ENCODE measurements at places on chromosomes 3 and 15.

DNA sequence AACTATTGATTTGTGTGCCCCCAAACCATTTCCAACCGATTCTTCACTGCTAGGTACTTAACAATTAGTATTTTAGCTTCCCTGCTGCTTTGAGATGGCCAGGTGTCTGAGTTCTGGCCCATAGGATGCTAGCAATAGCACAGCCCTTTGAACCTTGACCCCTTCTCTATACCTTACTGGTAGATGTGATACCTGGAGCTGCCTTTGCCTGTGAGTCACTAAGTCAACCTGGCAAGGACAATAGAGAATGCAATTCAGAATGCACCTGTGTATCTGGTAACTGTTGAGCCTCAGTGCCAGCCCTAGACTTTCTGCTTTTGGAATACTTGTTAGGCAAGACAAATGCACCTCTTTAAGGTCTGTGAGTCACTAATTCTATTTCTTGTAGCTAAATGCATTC is 467.4 kb downstream of the GRM7 start:
- no peak for DNase-seq

- no peak for DNase-seq
These were observed 15.4 kb downstream of the TMOD3 start for GRCh38 chr15:51844747-51845426.

- no peak for DNase-seq
These were observed 45.4 kb downstream of the TMCO5A start for GRCh38 chr15:37979671-37980409.

DNA sequence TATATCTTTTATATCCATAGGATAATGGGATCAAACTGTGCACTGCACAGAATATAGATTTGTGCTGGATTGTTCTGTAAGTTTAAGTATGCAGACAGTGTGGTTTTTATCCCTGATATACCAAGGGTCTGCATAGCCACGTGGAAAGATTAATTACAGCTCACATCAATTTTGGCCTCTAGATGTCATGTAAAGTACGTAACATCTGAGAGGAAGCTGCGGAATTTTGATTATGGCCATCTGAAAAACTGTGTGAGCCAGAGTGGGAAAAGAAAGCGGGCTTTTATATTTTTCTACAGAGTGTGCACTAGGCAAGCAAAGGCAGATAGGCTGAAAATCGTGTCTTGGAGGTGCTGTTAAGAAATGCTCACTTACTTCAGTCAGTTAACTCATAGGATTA is 562.7 kb downstream of the GBE1 start:
- peak; percentile 6 for DNase-seq

GRCh38 chr3:160564258-160564911 is 986 bp downstream of the KPNA4 start:
- DNase-seq, result no peak
